NCI-H2081 treated with DMSO at 0.1 percent for 48 hours (cell line): ENCODE measurements at places on chromosomes 13 and 19.

- DNase-seq = no peak
Observed at GRCh38 chr13:107587681-107588080, 627.7 kb downstream of the LIG4 start.

DNA sequence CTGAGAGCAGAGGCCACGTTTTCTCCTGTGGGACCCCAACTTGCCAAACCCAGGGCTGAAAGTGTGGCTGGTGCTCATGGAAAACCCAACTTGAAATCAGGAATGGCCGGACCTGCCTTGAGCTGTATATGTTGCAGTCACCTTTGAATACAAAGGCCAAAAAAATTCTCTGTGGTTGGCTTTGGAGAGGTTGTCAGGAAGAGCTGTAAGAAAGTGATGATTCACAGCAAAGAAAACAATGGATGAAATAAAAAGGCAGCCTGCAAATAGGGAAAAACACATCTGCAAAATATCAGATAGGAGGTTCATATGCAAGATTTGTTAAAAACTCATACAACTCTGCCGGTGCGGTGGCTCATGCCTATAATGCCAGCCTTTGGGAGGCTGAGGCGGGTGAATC is 715.8 kb downstream of the UQCRFS1 start:
- no peak for DNase-seq

- no peak for DNase-seq
Observed at GRCh38 chr13:94598281-94598680, 2.3 kb upstream of the TGDS start.

GRCh38 chr13:91360246-91360751 is 12.8 kb downstream of the MIR17HG start:
- no peak for DNase-seq

GRCh38 chr13:50080203-50080910 is 65.1 kb downstream of the KCNRG start:
- no peak for DNase-seq

DNA sequence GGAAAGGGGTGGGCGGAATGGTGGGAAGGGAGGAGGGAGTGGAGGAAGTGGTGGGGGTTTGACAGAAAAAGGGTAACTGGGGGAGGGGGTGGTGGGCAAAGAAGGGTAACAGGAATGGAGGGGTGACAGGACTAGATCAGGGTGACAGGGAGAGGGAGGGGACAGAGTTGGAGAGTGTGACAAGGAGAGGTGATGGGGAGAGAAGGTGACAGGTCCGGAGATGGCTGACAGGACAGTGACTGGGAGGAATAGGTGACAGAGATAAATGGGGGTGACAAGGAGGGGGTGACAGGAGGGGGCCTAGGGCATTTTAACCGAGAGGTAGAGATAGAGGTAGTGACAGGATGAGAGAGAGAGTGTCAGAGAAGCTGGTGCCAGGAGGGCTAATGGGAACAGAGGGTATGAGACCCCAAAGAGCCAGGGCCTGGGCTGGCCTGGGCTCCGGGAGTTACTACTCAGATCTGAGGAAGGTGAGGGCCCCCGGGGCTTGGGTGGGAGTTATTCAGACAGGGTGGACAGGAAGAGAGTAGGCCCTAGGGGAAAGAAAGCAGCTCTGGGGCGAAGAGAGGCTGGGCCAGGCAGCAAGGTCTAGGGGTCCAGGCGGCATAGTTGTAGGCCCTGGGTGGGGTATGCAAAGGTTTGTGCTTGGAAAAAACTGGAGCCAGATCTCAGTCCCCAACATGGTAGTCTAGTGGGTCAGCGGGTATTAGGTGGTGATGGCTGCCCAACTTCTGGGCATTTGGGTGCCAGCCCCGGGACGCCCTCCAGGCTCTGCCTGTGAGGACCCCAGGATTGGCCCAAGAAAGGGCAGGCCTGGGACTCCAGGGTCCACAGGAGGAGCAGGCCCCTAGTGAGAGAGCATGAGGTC is 660 bp downstream of the CIC start:
- DNase-seq = no peak

DNA sequence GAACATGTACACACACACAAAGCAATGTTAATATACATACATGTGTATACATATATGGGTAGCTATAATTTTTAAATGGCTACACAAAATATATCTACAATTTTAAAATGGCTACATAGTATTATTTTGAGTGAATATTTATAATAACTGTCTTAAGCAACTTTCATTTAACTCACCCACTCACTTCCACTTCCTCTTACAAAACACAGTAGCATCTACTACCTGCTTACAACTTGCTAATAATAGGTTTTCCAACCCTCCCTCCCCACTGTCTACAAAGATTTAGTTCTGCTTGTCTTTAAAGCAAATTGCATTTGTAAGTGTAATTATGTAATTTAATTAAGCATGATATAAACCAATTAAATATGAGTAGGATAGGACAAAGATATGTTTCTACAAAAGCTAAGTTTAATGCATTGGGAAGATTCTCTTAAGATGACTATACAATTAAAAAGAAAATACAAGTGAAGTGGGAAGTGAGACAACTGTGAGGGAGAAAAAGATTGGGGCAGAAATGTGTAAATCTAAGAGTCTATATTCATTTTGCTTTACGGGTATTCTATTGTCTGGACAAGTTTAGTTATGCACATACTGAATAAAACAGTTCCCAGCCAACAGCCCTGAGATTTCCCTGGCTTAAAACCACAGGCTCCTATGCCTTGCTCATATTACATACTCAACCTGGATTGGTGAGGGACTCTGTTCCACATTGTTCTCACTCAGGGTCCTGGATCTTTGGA is 583.1 kb downstream of the EFNB2 start:
- no peak for DNase-seq

GRCh38 chr13:85508683-85509329 is 290.4 kb downstream of the SLITRK6 start:
- DNase-seq = no peak

- no peak for DNase-seq
Observed at GRCh38 chr13:58376775-58377174, 745.2 kb downstream of the PCDH17 start.

DNA sequence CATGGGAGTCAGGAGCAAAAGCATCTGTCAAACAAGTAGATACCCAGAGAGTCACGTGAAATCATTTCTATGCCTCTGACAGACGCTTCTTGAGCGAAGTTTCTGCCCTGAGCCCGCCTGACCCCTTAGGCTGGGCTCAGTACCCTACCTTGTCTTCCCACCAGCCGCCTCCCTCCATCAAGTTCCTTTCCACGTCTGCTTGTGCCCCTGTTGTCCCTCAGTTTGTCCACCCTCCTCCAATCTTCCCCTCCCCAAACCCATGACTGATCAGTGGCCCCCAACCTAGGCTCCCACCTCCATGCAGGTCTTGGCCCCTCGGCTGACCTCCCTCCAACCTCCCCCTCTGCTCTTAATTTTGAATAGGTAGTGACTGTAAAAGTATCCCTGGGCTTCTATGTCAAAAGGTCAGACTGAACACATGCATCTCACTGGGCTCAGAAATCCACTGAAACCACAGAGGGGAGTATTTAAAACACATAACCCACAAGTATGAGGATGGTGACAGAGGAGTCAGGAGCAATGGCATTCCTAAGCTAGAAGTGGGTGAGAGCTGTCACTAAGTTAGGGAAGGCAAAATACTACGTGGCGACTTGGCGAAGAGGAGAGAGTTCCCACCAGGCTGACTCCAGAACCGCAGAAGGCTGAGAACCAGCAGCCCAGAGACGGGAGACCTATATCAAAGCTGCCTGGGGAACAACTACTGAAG is 1.7 kb upstream of the ZNF446 start:
- no peak for DNase-seq

GRCh38 chr19:5778402-5778801 is 6.1 kb downstream of the PRR22 start:
- no peak for DNase-seq

GRCh38 chr13:39765801-39766463 is 110.5 kb downstream of the COG6 start:
- peak; percentile 48 for DNase-seq

DNA sequence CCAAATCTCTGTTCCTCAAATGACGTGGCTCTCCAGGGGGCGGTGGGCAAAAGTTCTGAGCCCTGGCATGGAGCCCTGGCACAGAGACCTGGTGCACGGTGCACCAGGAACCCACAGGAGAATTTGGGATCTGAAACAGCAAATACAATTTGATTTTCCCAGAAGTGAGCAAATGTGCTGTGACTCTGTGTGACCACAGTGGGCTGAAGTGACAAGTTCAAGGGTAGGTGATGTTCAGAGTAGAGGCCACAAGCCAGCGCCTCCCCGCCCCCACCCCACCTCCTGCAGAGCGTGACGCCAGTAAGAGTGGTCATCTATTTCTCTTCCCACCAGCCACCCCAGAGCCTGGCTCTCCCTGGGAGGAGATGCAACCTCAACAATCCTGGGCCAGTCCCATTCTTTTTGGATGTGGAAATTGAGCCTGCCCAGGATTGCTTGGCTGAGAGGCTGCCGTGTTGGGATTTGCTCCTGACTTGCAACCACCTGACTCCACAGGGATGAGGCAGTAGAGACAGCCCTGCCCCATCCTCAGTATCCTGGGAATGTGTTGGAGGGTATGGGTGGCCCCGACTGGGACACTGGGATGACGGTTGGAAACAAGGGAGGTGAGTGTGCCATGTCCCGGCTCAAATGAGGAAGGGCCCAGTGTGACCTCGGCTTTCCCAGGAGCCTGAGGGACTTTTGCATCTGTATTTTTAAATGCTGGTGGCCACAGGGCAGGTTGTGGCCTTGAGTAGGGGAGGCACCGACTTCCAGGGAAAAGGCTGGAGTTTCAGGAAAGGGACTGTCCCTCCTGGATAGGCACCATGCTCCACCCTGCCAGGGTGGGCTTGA is 11.1 kb upstream of the BCL3 start:
- no peak for DNase-seq

DNA sequence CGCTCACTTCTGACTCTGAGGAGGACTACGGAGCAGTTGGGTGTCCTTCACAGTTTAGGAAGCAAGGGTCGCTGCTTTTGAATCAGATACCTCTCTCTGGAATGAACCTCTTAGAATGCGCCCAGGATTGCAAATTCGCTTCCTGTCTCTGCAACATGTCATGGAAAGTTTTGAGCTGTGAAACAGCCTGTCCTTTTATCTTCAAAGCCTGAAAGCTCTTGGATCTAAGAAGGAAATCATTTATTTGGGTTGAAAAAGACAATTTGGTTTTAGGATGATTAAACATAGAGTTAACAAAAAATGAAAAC is 134.1 kb downstream of the KATNAL1 start:
- DNase-seq = no peak

- peak; percentile 49 for DNase-seq
Observed at GRCh38 chr13:32669030-32669646, 82.9 kb downstream of the PDS5B start.

GRCh38 chr19:2633693-2634075 is 68.8 kb downstream of the GNG7 start:
- DNase-seq = no peak

GRCh38 chr19:44498988-44499387 is 1.3 kb downstream of the ZNF180 start:
- DNase-seq = no peak

DNA sequence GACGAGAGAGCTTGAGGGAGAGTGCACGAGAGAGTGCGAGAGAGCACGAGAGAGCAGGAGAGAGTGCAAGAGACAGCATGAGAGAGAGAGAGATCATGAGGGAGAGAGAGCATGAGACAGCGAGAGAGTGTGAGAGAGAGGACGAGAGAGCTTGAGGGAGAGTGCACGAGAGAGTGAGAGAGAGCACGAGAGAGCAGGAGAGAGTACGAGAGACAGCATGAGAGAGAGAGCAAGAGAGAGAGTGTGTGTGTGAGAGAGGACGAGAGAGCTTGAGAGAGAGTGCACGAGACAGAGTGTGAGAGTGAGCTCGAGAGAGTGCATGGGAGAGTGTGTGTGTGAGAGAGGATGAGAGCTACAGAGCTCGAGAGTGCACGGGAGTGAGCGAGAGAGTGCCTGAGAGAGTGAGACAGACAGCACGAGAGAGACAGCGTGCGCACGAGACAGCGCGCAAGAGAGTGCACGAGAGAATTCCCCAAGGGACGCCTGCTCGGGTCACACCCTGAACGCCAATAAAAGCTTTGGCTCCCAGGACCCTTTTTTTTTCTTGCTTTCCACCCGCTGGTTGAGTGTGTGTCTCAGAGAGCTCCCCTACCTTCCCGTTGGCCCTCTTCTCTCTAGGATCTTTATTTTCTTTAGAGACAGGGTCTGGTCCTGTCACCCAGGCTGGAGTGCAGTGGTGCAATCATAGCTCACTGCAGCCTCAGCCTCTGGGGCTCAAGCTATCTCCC is 3.7 kb downstream of the CD70 start:
- DNase-seq = no peak

DNA sequence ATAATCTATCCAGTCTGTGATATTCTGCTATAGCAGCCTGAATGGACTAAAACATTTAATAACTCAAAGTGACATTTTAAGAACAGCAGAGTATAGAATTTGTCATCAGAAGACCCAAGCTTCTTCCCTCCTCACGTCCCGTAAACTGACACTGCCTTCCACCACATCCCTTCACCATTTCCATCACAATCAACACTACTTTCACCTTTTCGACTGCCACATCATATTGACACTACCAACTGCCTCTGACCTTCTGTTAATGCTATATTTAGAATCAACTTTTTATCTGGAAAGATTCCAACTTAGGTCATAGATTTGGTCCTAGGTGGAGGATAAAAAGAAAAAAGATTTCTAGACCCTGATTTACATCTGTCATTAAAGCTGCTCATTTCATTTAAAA is 39.6 kb downstream of the STOML3 start:
- no peak for DNase-seq

- no peak for DNase-seq
Observed at GRCh38 chr19:40348961-40349507, 539 bp downstream of the PLD3 start.

DNA sequence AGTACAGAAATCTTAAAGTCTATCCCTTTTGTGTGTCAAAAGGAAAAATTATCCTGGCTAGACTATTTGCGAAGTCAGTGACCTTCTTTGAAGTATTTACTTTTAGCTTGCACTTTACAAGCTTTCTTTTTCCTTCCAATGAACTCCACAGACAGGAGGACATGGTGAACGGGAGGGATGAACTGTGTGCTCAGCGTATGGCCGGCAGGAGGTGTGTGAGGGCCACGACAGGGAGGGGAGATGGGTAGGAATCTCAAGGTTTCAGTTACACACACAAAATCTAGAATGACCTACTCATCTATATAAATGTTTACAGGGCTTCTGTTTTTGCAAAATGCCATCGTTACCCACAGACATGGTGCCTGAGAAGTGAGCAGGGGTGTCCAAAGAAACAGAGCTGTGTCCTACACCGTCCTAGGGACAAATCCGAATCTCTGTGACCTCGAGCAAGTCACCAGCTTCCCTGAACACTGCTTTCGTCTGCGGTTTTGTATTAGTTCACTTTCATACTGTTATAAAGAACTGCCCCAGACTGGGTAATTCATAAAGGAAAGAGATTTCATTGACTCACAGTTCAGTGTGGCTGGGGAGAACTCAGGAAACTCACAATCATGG is 537.2 kb downstream of the LIG4 start:
- no peak for DNase-seq

DNA sequence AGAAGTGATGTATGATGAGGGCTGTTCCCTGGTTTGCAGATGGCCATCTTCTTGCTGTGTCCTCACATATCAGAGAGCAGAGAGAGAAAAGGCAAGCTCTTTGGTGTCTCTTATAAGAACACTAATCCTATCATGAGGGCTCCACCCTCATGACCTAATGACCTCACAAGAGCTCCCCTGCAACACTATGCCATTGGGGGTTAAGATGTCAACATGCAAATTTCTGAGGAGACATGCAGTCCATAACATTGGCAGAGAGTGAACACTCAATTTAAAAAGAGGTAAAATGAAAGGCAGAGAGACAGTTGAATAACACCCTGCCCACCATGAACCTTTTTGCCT is 10.9 kb downstream of the FAM187B start:
- DNase-seq = no peak

- no peak for DNase-seq
Observed at GRCh38 chr19:42185277-42185676, 32.2 kb downstream of the DEDD2 start.
